ENCODE measurements at places on chromosomes 6 and 20.

GRCh38 chr20:44264287-44264686 lies 17.2 kb downstream of the GDAP1L1 start:
- no peak for DNase-seq

DNA sequence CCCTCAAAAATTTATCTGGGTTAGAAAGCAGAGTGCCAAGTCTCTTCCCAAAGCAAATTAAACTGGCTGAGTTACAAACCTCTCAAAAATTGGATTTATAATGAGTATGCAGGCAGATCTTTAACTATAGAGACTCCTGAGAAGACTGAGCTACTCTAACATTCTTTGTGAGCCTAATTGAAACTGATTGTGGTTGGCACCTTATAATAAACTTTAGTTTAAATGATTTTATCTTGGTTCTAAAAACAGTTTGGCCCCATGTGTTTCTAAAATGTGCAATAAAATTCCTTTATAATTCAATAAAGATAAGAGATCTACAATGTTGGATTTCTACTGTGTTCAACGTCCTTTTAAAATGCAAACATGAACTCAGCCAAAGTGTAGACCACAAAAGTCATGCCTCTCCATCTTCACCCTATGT lies 480.2 kb upstream of the RNF217 start:
- no peak for DNase-seq

- DNase-seq: no peak
Observed at GRCh38 chr6:21050935-21051334, 516.7 kb downstream of the CDKAL1 start.

GRCh38 chr6:85143676-85144075 lies 306.2 kb upstream of the NT5E start:
- no peak for DNase-seq

DNA sequence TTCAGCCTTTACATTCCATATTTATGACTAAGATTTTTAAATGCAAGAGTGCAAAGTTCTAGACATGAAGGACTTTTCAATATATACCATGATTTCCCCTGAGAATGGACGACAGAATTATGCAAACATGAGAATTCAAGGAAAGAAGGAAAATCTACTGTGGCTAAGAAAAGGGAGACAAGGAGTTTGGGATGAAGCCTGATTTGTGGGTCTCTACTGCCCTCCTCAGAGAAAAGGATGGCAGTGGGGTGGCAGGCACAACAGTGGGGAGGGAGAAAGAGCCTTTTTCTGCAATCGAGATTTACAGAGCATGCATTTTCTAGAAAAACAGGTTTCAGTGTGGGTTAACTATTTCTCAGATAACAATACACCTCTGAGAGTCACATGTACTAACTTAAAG lies 466.9 kb upstream of the NRSN1 start:
- no peak for DNase-seq

- no peak for DNase-seq
Observed at GRCh38 chr6:89398762-89399525, 13.1 kb downstream of the RRAGD start.

GRCh38 chr20:50826121-50826520 lies 31.3 kb downstream of the BCAS4 start:
- no peak for DNase-seq

DNA sequence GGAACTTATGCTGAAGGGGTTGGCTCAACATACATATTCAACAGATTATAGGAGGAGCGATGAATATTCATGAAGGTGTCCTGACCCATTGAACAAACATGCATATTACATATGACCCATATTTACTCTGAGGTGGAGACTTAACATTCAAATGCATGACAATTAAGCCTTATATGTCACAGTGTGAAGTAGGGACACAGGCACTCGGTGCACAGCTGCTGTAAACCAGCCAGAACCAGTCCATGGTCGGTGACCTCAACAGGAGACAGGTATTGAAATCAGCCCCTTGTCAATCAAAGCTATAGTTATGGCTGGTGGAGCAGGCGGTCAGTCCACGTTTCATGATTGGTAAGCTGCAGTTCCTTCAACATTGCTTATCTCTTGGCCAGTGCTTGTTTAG lies 347.3 kb downstream of the THBS2 start:
- DNase-seq: no peak

GRCh38 chr20:32539817-32540675 lies 45.1 kb downstream of the NOL4L start:
- no peak for DNase-seq

- no peak for DNase-seq
Observed at GRCh38 chr6:90907931-90908655, 321.2 kb upstream of the MAP3K7 start.

- DNase-seq: no peak
Observed at GRCh38 chr6:42735976-42736375, 9.9 kb downstream of the TBCC start.

DNA sequence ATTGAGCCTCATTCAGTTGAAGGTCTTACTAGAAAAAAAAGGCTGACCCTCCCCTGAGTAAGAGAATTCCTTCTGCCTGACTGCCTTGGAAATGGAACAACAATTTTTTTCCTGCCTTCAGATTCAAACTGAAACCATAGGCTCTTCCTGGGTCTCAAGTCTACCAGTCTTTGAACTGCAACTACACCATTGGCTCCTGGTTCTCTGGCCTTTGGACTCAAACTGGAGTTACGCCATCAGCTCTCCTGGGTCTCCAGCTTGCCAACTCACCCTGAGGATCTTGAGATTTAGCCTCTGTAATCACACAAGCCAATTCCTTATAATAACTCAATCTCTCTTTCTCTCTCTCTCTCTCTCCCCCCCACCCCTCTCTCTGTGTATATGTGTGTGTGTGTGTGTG lies 36.0 kb upstream of the SNX9 start:
- DNase-seq: no peak

DNA sequence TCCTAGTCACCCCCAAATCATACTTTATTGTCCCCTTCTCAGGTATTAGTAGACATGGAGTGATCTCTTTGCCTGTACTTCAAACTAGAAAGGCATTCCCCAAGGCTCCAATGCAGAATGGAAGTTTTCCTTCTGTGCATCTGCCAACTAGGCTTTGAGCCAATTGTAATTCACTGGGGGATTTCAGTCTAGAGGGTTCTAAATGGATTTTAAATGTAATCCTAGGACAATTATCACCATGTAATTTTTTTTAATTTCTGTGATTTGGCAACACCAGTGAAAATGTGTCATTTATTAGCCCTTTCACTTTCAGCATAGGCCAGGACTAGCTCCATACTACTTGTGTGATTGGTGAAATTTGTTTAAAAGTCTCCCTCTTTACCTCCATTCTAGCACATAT lies 557.6 kb upstream of the MARCKS start:
- no peak for DNase-seq

GRCh38 chr20:47150403-47151152 lies 205.9 kb downstream of the ZMYND8 start:
- peak; percentile 30 for DNase-seq

GRCh38 chr6:124294574-124295200 lies 491.0 kb downstream of the NKAIN2 start:
- no peak for DNase-seq

DNA sequence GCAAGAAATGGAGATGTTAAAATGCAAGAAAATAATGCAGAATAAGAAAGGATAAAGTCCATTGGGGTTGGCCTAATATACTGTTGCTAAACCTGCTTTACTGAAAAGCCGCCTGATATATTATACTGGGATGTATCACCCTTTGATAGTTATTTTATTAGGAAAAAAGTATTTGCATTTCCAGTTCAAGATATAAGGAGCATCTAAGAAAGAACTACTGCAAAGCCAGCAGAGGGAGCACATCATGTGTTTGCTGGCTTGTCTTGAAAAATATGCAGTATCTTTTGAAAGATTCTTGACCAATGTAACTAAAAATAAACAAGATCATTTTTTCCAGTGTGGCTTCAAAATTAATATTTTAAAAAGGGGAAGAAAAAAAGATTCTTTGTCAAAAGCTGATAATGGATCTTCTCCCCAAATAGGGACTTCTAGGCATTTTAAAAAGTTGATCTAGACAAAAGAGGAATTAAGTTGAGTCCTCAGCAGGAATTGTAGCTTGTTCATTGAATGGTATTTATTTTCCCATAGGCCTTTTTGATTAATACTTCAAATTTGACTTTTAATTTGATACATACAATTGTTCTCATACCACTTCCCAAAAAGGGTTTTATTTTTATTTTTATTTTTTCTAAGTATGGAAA lies 214.9 kb downstream of the ZFAND3 start:
- no peak for DNase-seq

DNA sequence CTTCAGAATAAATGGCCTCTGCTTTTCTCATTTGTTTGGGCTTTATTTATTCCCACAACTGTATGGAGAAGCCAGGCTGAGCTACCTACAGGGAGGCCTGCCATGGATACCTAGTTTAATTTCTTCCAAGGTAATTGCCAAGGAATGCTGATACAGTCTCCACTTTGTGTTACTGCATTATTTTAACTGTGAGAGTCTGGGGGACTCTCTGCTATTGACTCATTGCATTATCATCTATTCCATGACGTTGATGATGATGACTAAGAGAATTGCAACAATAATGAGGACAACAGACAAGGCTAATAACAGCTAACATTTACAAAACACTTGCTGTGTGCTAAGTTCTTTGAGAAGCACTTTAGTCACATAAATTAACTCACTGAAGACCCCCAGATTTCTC lies 88.3 kb upstream of the COL21A1 start:
- DNase-seq: no peak

GRCh38 chr6:13094781-13095425 lies 233.4 kb downstream of the TBC1D7 start:
- DNase-seq: no peak

- no peak for DNase-seq
Observed at GRCh38 chr6:39787322-39787721, 4.9 kb upstream of the DAAM2 start.

DNA sequence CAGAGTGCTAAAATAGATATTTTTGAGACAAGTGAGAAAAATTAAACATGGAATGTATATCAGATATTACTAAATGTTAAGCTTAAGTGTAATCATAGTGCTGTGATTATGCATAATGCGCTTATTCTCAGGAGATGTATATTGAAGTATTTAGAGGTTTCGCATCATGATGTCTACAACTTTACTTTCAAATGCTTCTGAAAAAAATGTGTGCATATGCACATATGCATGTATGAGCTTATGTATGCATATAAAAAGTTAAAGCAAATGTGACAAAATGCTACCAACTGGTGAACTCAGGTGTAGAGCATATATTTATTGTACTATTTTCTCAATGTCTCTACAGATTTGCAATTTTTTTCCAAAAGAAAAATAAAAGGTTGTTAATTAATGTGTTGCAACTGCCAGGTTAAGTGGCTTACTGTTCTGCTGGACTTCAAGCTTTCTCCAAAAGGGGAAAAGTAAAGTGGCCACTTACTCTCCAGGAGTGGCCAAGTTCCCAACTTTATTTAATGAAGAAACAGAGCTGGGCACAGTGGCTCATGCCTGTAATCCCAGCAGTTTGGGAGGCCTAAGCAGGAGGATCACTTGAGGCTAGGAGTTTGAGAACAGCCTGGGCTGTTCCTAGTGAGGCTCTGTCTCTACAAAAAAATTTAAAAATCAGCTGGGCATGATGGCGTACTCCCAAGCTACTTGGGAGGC lies 48.9 kb downstream of the B4GALT5 start:
- DNase-seq: no peak

GRCh38 chr6:166826264-166826663 lies 130.1 kb downstream of the RNASET2 start:
- DNase-seq: no peak

GRCh38 chr20:33482581-33482980 lies 7.3 kb upstream of the CBFA2T2 start:
- DNase-seq: no peak

DNA sequence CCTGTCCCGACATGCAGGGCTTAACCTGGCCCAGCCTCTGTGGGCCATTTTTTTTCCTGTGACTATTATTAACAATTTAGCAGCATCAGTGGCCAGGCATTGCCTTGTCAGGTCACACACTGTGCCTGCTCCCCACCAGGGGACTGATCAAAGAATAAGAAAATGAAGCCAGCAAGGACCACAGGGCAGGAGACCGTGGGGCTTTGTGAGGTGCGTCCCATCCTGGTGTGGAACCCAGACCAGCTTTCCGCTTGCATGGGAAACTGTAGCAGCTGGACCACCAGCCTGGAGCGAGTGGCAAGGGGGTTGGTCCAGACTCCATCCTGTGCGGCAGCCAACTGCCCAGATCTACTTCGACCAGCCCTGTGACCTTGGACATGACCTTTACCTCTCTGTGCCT lies 218.3 kb downstream of the ANKRD60 start:
- DNase-seq: no peak

DNA sequence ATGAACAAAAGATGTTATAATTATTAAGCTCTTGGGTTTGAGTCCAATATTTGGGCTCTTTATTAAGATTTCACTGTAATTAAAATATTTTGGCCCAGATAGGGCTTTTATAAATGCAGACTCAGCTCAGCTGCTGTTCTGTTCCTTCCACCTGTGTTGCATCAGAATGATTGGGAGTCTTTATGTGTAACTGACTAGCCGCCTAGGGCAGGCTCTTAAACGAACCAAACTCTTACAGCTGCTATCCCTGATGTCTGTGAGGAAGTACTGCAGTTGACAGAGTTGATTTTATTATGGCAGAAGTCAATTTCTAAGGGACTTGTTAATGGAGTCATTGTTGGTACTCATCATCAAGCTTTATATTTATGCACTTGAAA lies 144.7 kb downstream of the MYO6 start:
- DNase-seq: no peak

GRCh38 chr6:39419607-39420006 lies 97.1 kb upstream of the KCNK16 start:
- DNase-seq: no peak

GRCh38 chr6:64681416-64682160 lies 1025.4 kb downstream of the EYS start:
- no peak for DNase-seq

DNA sequence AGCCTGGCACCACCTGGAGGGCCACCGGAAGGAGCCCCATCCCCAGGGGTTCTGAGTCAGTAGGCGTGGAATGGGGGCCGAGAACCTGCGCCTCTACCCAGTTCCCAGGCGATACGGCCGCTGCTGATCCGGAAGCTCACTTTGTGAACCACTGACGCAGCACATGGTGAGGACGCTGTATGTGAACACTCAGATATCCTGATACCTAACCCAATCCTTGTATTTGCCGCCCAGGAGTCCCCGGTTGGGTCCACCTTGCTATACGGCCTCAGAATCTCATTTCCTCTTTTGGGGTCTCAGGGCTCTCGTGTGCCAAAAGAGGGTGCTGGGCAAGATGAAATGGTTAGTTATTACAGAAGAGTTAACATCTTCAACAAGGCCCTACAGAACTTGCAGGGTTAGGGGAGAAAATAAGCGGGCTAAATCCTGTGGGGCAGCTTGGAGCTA lies 604 bp upstream of the RAB5IF start:
- DNase-seq: no peak

Measured in NCI-H187 (cell line).